Heart left ventricle (tissue), 16 donors: ENCODE measurements at places on chromosomes 1 and 21.

GRCh38 chr21:33550772-33551660 is 8.2 kb downstream of the SON start:
- DNase-seq: no peak

DNA sequence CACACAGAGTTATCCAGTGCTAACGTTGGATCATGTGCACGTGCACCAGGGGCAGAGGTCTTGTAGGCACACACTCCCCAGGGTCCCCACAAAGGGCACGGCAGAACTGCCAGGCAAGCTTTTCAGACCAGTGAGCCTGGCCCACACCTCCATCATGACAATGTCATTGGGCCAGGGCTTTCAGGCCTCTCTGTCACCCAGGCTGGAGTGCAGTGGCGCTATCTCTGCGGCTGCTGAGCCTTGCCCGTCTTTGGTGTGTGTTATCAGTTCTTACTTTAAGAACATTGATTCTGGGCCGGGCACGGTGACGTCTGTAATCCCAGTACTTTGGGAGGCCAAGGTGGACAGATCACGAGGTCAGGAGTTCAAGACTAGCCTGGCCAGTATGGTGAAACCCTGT is 44.2 kb downstream of the PKNOX1 start:
- DNase-seq: no peak

DNA sequence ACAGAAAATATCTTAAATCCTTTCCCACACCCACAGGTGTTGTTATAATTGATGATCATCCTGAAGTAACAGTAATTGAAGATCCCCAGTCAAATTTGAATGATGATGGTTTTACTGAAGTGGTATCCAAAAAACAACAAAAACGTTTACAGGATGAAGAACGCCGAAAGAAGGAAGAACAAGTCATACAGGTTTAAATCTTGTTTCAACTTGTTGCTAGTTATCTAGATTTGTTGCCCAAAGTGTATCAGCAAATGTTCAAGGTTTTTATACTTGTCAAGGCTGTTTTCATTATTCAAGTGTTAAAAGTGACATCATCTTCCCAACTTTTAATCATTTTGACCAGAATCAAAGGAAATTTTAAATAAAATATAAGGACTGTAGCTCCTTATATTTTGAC is 64.7 kb downstream of the PRRC2C start:
- no peak for DNase-seq

DNA sequence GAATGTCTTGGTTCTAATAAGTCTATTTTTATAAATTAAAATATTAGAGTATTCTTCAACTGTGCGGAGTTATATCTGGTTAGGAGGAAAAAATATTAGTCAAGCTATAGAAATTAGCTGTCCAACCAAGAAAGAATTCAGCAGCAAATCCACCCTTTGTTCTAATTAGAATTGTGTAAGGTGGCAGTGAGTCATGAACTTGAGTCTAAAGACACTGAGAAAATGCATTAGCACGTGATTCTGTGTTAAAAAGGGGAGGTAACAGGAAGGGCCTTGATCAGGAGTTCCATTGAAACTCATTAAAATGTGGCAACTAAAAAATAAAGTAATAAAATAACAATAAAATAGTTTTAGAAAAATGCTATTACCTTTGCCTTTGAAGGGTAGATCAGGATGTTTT is 398.2 kb upstream of the RGS18 start:
- no peak for DNase-seq

GRCh38 chr21:32334980-32335531 is 36.4 kb downstream of the MRAP start:
- DNase-seq: no peak

DNA sequence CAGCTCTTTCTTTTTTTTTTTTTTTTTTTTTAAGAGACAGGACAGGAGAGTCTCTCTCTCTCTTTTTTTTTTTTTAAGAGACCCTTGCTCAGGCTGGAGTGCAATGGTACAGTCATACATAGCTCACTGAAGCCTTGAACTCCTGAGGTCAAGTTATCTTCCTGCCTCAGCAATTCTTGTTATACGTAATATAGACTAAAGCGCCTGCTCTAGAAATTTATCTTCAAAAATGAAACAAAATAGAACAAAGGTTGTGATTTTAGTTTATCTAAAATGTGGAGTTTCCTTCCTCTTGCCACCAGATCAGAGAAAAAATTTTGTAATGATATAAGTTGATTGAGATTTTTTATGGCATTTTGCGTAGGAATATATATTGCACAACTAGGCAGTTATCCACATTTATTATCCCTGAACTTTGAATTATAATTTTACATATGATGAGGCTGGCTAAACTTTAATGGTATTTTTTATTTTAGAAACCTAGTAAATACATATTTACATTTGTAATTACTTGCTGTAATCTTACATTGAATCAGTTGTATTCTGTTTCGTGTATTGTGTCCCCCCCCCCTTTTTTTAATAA is 44.2 kb downstream of the MTF2 start:
- no peak for DNase-seq
